Effector CD8-positive, alpha-beta T cell (primary cell): ENCODE measurements at places on chromosomes 1 and 21.
A peak's percentile ranks its signal among the peaks of the same experiment; 100 is the strongest.

DNA sequence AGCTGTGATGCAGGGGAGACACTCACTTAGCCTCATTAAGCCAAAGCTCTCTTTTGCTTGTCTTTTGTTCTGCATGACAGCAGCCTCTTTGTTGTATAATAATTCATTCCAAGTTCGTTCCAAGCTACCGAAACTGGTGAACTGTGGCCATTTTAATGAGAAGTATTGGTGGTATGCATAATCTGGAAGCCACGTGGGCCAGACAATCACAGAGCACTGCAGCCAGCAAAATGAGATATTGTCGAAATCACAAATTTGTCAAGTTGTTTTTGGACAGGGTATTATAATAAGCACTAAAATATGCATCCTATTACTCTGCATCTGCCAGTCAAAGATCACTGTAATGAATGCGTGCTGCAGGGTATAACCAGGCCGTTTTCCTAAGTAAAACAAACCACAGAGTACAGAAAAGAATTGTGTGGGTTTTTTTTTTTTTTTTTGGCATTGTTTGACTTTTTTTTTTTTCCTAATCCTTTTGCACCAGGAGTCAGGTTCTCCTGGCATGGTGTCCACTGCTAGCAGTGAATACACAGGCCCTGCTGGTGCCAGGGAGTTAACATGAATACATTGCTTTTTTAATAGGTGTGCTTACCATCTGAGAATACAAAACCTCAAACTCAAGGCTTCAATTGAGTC is 423.9 kb downstream of the PTBP2 start:
- DNase-seq, result no peak

GRCh38 chr1:32345289-32345827 is 9.3 kb upstream of the MARCKSL1 start:
- no peak for DNase-seq

DNA sequence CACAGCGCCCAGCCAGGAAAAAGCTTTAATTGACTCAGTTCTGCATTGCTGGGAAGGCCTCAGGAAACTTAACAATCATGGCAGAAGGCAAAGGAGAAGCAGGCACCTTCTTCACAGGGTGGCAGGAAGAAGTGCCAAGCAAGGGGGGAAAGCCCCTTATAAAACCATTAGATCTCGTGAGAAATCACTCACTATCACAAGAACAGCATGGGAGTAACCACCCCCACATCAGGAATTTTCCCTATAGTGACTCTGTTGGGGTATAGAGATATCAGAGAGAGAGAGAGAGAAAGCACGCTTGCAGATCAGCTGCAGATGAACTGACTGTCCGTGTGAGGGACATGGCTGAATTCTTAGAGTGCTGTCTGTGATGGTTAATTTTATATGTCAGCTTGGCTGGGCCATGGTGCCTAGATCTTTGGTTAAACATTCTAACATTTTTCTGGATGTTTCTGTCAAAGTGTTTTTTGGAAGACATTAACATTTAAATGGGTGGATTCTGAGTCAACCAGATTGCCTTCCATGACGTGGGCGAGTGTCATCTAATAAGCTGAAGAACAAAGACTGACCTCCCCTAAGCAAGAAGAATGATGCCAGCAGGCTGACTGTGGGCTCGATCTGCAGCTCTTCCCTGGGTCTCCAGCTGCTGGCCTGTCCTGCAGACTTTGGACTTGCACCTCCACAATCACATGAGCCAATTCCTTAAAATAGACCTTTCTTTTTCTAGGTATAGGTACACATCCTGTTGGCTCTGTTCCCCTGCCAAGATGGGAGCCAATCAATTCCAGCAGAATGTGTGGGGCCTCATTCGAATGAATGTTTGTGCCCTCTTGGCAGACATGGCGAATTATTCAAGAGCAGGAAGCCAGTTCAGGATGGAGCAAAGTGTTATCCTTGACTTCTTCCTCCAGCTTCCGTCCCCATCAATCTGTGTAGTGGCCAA is 21.4 kb upstream of the CPT2 start:
- DNase-seq, result no peak

DNA sequence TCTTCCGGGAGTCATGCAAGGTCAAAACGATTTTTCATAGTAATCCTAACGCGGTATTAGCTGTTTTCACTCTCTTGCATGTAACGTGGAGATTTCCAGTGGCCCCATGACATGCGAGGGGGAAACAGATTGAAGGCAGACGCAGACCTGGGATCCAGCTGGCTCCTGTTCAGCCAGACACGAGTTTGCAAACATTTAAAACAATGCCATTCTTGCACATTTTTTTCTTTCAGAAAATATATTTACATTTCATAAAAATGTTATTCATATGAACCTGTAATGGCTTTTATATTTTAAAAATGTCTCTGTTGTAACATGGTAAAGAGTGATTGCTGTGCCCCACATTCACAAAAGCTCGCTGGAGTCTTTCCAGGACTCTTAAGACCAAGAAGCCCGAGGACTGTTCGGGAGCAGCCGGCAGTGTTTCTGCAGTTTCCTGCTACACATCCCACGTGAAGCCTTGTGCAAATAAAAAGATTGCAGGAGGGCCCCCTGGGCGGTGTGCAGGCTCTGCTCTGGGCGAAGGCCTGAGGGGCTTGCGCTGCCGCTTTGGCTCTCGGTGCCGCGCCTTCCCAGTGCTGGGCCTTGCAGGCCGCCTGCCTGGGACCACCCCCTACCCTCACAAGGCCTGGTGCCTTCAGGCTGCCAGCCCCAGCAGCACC is 184.9 kb downstream of the DYRK1A start:
- no peak for DNase-seq

GRCh38 chr1:21005466-21006239 is 171.0 kb downstream of the EIF4G3 start:
- no peak for DNase-seq

DNA sequence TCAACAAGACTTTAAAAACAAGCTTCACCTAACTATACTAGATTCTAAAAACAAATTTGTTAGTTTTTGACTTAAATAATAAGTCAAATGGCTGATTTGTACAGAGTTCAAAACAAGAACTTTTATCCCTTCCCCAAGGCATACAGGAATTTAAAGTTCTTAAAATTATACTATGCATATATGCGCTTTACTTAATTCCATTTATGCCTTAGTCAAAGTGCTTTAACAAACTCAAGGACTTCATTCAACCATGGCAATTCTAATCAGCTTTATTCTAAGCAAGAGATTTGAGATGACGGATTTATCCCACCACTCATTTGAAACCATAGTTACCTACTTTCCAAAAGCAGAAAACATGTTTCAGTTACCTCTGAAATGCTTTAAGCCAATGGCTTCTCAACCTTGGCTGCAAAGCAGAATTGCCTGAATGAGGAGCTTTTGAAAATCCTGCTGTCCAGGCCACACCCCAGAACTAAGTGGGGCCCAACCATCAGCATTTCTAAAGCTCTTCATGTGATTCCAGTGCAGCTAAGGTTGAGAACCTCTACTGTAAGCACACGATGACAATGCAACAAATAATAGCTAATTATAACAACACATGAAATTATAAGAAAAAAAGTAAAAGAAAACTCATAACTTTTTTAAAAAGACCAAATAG is 44.6 kb downstream of the TTLL7 start:
- DNase-seq, result no peak

GRCh38 chr1:161958425-161958824 is 65.2 kb downstream of the OLFML2B start:
- DNase-seq, result no peak

GRCh38 chr1:215744419-215744818 is 177.3 kb downstream of the KCTD3 start:
- DNase-seq, result no peak

- DNase-seq, result no peak
Observed at GRCh38 chr1:147243841-147244240, 1.4 kb downstream of the CHD1L start.

GRCh38 chr1:2031546-2032540 is 12.7 kb downstream of the GABRD start:
- DNase-seq, result no peak

DNA sequence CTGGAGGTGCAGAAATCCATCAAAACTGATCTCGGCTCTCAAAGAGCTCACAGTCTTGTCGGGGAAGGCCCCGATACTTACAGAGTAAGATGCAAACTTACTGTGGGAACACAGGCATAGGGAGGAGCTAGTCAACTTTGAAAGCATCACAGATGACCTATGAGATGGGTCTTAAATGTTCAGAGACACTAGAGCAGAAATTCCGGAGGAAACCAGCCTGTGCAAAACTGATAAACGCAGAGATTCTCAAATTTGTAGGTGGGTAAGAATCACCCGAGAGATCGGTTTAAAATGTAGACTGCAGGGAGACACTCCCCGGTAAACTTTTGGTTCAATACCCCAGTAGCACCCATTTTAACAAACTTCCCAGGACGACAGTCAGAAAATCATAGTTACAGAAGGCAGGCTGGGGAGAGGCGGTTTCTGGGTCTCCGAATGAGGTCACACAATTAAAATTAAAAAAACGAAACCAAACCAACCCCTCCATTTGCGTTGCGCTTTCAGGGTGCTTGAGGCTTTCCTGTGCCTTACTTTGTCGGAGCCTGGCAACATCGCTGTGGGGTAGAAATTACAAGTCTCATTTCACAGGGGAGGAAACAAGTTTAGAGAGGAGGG is 755 bp upstream of the THRAP3 start:
- DNase-seq, result no peak

- no peak for DNase-seq
Observed at GRCh38 chr21:44049182-44049581, 37.1 kb downstream of the TRAPPC10 start.

DNA sequence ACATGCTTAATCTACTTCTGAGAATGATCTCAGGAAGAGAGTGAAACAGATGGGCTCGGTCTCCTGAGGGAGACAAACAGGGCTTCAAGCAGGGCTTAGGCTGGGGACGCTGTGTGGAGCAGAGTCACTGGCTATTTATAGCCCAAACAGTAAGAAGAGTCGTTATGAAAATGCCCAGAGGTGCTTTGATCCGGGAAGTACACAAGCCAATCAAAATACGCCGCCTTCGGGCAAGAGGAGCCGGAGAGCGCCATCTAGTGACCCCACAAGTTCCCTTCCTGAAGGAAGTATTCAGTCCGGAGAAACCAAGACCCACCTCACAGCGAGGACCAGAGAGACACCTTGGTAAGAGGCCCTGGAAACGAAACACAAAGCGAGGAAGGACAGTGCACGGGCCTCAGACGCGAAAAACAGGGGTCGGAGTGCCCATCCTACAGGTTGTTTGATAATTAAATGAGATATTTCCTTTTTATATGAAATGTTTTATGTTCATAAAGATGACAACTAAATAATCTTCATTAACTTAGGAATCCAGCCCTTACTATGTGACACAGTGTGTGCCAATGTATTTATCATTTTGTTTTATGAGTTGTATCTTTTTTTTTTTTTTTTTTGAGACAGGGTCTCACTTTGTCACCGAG is 25.0 kb upstream of the SCCPDH start:
- DNase-seq, result peak; percentile 57

DNA sequence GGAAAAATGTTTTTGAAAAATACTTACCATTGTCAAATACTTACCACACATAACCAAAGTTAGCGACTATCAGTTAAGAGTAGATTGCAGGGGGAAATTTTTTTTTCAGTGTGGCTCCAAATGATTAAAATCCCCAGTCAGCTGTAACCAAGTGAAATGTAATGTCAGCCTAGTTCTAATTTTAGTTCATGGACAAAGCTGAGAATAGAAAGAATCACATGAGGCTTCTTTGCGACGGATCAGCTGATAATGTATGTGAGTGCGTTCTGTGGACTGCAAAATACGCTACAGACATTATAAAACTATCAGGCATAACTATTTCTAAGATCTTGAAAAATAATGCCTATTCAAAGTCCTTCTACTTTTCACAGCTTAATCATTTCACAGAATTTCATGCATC is at the start of gene LRRC39:
LRRC39 (minus strand) TSS at position 166 of the 400 bp plus-strand sequence. CDS start 9,740 bp downstream, outside the sequence.
- no peak for DNase-seq

GRCh38 chr1:24713176-24713575 is 32.1 kb upstream of the CLIC4 start:
- DNase-seq, result no peak

GRCh38 chr1:159943908-159944622 is 1.3 kb downstream of the IGSF9 start:
- no peak for DNase-seq

- no peak for DNase-seq
Observed at GRCh38 chr1:94934551-94934950, 7.6 kb upstream of the CNN3 start.

DNA sequence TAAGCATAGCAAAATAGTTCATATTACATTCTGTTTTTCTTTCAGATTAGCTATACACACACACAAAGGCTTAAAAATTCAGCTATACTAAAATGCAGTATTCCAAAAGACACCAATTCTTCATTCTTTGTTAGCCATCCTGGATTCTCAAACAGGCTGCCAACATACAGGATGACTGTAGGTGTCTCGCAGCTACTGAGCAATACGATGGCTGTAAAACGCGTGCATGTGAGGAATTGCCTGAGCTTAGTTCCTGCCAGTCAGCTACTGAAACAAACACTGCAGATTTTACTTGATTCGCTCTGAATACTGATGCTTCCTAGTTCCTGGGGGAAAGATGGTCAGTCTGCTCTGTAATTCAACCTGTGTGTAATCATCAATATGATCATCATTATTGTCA is 24.7 kb upstream of the HMGN1 start:
- no peak for DNase-seq

DNA sequence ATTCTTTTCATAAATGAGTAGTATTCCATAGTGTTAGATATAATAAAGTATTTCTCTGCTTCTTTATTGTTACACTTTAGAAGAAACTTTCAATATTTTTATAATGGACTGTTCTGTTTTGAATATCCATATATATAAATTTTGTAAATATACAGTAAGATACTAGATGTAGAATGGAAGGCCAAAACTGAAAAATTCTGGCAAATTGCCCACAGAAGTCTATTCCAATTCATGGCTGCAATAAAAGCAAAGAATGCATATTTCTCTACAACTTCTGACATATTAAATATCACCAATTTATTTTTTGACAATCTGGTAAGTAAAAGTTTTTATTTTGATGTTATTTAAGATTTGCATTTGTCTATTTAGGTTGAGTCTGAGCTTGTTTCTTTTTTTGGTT is 532.5 kb downstream of the NCAM2 start:
- no peak for DNase-seq

- DNase-seq, result no peak
Observed at GRCh38 chr1:77830946-77831345, 51.5 kb downstream of the MIGA1 start.

DNA sequence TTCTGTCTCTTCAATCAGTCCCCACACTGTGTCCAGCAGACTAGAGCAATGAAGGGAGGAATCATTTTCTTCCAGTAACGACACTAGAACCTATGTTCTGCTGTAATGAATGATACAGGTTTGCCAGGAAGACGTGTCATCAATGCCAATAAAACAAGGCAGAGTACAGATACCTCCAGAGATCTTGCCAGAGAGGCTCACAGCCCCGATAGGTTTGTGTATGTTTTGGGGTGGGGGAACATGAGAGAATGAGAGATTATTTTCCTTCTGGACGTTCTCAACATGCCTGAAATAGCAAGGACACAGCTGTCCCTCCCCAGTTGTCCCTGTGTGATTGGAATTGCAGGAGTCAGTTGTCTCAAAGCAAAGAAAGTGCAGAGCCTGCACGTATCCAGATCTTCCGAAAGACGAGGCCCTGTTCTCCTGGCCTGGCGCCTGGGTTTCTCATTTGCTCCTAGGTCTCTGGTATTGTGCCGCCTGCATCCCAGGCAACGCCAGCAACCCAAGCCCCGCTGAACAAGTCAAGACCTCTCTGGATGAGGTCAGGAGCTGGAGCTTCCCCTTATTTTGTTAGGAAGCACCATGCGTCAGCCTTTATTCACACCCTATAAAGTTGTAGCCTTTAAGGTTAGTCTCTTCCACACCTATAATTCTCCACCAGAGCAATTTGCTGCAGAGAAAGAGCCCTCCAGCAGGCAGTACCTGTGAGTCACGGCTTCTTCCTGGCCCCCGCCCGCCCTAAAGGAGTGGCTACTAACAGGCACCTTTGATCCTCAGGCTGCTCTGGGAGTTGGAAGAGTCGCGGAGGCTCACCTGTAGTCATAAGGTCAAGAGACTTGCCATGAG is 130.5 kb downstream of the TOMM20 start:
- no peak for DNase-seq
